HT-29 (cell line): ENCODE measurements at places on chromosomes 1 and 21. TPM values are rescaled to one million over a fixed set of nuclear protein-coding genes. Genes with fewer than 3 reads are reported as not detected.
A peak's percentile ranks its signal among the peaks of the same experiment; 100 is the strongest.

GRCh38 chr21:36928960-36929359 is 37.5 kb downstream of the HLCS start:
- DNase-seq: no peak

GRCh38 chr1:56404561-56405030 is 174.8 kb downstream of the PLPP3 start:
- DNase-seq: no peak

DNA sequence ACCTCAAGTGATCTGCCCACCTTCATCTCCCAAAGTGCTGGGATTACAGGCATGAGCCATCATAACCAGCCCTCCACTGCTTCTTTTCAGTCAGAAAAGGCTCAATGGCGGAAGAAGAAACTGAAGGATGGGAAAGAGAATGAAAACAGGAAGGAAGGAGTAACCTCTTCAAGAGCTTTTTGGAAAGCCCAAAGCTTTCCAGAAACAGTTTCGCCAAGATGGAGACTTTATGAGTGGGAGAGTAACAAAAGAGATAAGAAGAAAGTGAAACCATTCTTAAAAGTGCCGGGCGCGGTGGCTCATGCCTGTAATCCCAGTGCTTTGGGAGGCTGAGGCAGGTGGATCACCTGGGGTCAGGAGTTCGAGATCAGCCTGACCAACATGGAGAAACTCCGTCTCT is 62.7 kb upstream of the NBL1 start:
- no peak for DNase-seq

DNA sequence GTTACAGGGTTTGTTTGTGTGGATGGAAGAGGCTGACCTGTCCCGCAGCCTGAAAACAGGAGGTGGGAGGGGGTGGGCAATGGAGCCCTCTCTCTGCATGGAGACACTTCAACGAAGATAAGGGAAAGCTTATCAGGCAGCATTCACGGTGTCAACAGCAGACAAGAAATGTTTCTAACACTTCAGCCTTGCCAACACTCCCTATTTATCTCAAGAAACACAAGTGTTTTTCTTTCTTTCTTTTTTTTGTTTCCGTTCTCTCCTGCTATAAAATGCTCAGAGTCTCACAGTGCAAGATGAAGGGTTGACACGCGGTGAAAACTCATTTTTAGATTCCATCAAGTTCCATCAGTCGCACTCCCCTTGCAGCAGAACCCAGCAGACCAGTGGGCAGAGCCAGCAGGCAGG is 594.4 kb downstream of the MATN1 start:
- DNase-seq: no peak

- DNase-seq: no peak
Observed at GRCh38 chr21:38834725-38835124, 29.0 kb downstream of the ETS2 start.

DNA sequence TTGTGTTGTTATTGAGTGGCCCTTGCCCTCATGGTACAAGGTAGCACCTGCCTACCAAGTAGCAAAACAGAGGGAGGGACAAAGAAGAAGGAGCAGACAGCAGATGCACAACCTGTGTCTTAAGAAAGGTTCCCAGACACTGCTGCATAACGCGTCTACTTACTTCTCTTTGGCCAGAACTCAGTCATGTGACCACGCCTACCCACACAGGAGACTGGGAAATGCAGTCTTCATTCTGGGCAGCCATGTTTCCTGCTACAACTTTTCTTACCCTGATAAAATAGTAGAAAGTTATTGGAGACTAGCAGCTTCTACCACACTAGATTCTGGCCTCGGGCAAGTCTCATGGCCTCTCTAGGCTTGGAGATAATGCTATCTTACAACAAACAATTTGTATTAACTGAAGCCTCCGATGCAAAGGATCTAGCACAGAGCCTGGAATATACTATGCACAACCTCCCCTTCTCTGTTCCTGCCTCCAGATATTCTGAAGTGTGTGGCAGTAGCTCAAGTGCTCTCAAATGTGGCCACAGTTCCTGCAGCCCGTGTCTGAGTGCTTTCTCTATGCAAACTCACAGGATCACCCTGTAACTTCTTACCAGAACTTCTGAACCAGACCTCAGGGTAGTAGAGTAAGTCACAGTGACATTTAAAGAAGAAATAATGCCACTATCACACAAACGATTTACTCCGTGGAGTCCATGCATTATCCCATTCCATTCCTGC is 34.1 kb upstream of the BTG2 start:
- peak; percentile 62 for DNase-seq

- no peak for DNase-seq
Observed at GRCh38 chr1:37759451-37759850, 5.5 kb downstream of the EPHA10 start.

- DNase-seq: no peak
Observed at GRCh38 chr1:30535595-30536325, 187.6 kb downstream of the MATN1 start.

- DNase-seq: no peak
Observed at GRCh38 chr21:31618696-31619430, 40.6 kb upstream of the SOD1 start.

OR2L13 gene
- not detected in 2 replicates for total RNA-seq

TNNI3K gene
- total RNA-seq: not detected in 2 replicates

EDARADD gene
- not detected in 2 replicates for total RNA-seq

ZZZ3 gene
- 36.4 and 39.0 TPM in 2 replicates for total RNA-seq
